ENCODE measurements at places on chromosomes 4 and X.

DNA sequence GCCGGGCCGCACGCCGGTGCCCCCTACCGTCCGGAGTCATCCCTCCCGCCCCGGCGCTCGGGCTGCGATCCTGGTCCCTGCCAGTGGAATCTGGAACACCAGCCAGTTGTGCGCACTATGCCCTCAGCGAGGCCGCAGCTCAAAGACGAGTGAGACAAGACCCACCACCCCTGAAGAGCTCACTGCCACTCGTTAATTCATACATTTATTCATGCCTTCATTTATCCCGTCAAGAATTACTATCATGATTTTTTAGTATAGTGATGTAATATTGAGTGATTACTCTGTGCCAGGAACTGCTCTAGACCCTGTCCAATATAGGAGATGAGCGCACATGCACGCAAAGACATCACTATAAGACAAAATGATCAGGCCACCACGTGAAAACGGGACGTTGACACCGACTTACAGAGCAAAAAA is 247 bp upstream of the PPA2 start:
- peak; percentile 62 for DNase-seq

DNA sequence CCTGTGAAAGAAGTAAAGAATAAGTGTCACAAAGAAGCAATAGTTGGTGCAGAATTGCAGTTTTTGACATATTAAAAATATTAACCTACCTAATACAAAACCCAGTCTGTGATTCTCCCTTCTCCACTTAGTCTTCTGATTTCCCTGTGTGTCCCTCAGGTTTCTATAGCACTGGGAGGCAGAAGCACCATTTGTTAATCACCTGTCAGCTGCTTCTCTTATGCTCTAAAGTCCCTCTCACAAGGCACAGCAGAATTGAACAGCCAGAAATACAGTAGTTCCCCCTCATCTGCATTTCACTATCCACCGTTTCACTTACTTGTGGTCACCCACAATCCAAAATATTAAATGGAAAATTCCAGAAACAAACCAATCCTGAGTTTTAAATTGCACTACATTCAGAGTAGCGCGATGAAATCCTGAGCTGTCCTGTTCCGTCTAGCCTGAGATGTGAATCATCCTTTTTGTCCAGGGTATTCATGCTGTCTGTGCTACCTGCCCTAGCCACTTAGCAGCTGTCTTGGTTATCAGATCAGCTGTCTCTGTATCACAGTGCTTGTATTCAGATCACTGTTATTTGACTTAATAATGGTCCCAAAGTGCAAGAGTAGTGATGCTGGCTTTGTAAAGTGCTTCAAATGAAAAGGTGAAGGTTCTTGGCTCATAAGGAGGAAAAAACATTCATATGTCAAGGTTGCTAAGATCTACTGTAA is 984.1 kb upstream of the GRID2 start:
- no peak for DNase-seq

GRCh38 chr4:85372966-85373365 is 102.0 kb upstream of the ARHGAP24 start:
- no peak for DNase-seq

GRCh38 chrX:137823257-137823656 is 257.3 kb downstream of the ZIC3 start:
- no peak for DNase-seq

GRCh38 chr4:116829187-116829586 is 256.2 kb downstream of the TRAM1L1 start:
- no peak for DNase-seq

GRCh38 chrX:110409925-110410324 is 51.3 kb downstream of the RTL9 start:
- DNase-seq = no peak

GRCh38 chr4:140092094-140092851 is 61.7 kb downstream of the MAML3 start:
- DNase-seq = no peak

- no peak for DNase-seq
These were observed 57.0 kb downstream of the SORBS2 start for GRCh38 chr4:185754961-185755360.

DNA sequence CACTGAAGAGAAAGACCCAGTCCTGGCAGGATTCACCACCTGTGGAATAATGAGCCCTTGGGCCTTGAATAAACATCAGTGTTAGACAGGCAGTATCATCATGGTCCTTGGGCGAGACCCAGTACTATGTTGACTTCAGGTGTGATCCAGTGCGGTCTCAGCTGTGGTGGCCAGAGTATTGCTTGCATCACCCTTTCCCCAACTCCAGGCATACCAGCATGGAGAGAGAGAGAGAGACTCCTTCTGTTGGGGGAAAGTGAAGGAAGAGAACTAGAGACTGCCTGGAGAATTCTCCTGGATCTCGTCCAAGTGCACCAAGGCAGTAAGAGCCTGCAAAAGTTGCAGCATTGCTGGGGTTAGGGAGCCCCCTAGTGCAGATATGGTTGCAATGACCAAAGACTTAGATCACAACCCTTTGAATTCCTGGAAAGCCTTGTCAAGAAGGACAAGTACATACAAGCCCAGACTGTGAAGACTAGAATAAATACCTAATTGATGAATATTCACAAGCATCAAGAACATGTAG is 61.1 kb upstream of the VAMP7 start:
- DNase-seq = no peak

- no peak for DNase-seq
These were observed 46.8 kb upstream of the PASD1 start for GRCh38 chrX:151516538-151517187.

DNA sequence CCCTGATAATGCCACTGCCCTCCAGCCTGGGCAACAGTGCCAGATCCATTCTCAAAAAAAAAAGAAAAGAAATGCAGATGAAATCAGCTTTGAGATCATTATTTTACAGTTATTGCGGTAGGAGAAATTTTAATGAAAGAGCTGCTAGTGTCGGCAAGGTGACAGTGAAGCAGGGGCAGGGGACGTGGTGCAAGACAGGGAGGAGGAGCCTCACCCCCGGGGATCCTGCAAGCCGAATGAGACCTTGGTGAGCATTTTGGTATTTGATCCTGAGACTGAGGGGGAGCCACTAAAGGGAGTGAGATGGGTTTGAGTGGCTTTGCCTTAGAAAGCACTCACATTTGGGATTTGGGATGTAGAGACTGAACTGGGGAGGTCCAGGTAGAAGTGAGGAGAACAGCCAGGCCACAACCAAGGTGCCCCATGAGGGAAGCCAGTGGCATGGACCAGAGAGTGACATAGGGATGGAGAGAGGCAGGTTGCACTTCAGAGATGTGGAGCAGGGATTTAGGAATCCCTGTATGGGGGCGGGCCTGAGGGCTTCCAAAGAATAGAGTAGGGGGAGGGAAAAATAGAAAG is 23.6 kb downstream of the RBM10 start:
- DNase-seq = no peak

DNA sequence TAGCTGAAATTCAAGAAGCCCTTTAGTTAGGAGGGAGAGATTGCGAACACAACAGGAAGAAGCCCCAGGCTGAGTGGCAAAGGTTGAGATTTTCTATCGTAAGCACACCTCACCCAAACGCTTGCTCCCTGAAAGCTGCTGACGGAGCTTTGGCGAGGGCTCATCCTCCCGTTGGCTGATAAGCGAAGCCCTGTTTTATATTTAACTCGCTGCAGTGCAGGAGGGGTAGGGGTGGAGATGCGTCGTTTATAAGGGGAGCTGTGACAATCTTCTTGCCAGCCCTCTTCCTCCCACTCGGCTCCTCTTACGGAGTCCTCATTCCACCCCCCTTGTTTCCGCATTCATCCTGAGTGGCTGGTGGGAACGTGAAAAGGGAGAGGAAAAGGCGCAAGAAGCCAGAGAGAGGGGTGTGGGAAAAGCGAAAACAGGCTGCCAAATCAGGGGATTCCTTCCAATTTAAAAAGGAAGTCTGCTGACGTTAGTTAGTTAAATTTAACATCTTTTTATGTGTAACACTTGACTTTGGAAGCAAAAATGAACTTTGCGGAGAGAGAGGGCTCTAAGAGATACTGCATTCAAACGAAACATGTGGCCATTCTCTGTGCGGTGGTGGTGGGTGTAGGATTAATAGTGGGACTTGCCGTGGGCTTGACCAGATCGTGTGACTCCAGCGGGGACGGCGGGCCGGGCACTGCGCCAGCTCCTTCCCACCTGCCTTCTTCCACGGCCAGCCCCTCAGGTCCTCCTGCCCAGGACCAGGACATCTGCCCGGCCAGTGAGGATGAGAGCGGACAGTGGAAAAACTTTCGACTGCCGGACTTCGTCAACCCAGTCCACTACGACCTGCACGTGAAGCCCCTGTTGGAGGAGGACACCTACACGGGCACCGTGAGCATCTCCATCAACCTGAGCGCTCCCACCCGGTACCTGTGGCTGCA is at the start of gene ENPEP:
Gene ENPEP (plus strand): TSS at position 275 of the 938 bp plus-strand sequence. CDS start 260 bp downstream, at position 535.
- no peak for DNase-seq

DNA sequence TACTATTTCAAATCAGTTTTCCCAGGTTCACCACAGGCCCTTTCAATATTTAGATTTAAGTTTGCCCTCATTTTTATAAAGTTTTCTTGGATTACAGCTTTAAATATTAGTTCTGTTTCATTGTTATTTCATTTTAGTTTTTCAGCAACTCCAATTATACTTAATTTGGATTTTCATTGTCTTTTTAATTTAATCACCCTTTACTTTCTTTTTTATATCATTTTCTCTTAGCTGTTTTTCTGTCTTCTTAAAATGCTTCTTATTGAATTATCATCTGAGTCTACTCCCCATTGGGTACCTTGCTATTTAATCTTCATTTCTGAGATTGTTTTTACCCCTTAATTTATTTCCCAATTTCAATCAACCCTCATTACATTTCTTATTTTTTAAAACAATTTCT is 160.4 kb downstream of the PAPSS1 start:
- no peak for DNase-seq

DNA sequence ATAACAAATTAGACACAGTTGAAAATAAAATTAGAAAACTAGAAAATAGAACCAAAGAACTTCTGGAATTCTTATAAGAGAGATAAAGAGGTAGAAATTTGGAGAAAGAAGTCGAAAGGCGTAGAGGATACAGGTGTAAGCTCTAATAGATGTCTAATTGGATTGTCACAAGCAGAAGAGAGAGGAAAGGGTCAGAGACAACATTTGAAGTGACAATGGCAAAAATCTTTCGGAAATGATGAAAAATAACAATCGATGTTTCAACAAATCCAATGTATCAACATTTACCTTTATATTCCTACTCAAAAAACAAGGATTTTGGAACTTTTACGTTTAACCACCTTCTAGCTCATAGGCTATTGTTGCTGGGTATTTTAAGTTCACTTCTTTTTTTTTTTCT is 3.8 kb downstream of the CXCL8 start:
- no peak for DNase-seq

GRCh38 chr4:111595456-111595855 is 549.8 kb upstream of the FAM241A start:
- no peak for DNase-seq

DNA sequence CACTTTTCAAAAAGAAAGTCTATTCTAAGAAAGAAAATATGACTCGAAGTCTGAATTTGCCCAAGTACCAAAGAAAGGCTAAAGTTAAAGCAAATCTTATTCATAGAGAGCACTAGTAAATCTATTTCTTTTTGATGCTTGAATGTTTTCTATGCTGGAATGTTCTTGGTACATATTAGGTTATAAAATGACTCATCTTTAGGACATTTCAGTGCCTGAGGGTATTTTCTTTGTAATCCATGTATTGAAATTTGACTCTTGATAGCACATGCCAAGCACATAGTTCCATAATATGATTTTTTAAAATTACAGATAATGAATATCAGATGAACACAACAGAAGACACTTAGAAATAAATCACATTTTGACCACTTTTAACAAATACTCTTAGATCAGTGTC is 232.8 kb downstream of the TRIML1 start:
- DNase-seq = no peak

- DNase-seq = no peak
These were observed 231.4 kb upstream of the GPC4 start for GRCh38 chrX:133646719-133647116.

DNA sequence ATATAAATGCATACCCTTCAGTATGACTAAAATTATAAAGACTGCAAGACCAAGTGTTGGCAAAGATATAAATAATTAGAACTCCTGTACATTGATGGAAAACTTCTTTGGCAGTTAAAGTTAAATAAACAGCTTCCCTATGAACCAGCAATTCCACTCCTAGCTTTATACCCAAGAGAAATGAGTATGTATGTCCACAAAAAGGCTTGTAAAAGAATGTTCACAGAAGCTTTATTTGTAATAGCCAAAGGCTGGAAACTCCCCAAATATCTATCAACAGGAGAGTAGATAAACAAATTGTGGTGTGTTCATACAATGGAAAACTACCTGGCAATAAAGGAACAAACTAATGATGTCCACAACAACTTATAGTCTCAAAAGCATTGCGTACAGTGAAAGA is 184.8 kb downstream of the AMELX start:
- no peak for DNase-seq

DNA sequence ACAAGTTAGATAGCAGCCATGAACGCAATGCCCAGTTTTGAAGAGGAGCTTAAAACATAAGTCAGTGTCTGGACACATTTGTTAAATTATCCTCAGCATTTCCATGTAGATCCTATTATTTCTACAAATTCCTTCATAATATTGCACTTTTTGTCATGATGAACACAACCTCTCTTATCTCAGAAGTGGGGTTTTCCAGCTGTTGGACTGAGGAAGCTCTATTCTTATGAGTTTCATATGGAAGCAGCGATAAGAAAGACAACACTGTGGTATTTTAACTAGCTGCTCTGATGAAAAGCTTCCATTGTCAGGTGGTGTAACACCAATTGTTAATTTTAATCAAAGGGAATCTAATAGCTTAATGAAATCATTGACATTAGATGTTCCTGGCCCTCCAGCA is 308.7 kb downstream of the GBA3 start:
- no peak for DNase-seq

- peak; percentile 13 for DNase-seq
These were observed 32.8 kb downstream of the FAM13A start for GRCh38 chr4:89024051-89024675.

DNA sequence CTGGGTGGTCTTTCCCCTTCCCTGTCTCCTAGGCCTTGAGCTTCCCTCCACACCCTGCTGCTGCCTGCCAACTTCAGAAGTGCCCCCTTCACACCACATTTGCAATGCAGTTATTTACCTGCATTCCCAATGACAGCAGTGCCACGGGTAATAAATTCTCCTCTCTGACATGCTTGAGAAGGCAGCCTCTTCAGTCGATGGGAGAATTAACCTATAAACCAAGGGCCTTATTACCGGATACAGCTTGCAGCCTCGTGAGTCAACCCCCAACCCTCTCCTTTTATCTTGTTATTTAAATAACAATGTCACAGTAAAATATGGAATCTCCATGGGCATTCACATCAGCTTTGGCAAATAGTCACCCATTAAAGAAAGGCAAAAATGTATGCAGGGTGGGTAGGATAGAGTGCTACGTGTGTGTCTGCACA is 34.7 kb upstream of the LGI2 start:
- DNase-seq = no peak

GRCh38 chrX:38260231-38260630 is 39.6 kb upstream of the SRPX start:
- DNase-seq = no peak

All from activated CD8-positive, alpha-beta memory T cell treated with anti-CD3 and anti-CD28 coated beads for 4 hours (primary cell).